Activated naive CD8-positive, alpha-beta T cell treated with anti-CD3 and anti-CD28 coated beads for 36 hours (primary cell): ENCODE measurements at places on chromosomes 2 and 18.

DNA sequence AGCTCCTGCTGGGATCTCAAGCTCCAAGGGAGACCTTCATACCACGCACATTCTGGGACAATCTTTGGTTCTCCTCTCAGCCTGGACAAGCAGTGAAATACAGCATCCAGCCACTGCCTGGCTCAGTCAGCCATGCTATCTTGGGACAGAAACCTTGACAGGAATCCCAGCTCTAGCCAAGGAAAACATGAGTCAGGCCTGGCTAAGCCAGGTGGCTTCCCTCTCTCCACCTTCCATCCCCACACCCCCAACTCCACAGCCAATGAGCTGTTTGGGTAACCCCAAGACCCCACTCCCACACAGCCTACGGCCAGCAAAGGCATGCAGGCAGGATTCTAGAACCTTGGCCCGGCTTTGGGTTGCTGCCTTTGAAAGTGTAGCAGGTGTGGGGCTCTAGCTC is 64.9 kb downstream of the MCFD2 start:
- no peak for DNase-seq

DNA sequence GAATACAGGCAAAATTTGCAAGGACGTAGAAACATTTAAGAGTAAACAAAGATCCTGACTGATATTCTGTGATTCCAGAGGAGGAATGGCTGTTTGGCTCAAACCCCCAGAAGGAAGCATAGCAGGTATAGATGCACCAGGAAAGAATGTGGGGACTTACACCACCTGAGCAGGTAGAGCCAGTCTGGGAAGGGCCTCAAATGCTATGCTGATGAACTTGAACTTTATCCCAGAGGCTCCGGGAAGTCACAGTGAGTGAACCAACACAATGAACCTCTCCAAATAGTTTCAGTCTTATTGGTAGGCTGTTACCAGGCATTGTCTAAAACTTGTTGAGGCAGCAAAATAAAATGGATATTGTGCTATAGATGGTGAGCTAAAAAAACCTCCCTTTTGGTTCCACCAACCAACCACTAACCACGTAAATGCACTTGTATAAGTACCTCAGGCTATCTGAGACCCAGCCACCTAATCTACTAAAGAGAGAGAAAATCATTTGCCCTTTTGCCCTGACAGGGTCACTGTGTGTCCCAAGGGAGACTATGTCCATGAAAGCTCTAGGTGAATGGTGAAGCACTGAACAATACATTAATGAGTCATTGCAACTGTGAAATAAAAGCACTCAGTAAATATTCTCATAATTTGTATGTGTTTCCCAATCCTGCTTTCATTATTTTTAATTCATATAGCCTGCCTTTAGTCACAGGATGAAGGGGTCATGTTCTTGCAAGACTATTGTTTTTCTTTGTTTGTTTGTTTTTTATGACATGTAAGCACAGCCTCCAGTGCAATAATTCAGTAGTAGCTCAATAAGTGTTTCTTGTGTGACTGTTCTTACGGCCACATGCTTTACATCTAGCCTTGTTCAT is 911.6 kb downstream of the EPHA4 start:
- no peak for DNase-seq

GRCh38 chr2:230713331-230714135 is 891 bp downstream of the CAB39 start:
- DNase-seq = peak; percentile 46

DNA sequence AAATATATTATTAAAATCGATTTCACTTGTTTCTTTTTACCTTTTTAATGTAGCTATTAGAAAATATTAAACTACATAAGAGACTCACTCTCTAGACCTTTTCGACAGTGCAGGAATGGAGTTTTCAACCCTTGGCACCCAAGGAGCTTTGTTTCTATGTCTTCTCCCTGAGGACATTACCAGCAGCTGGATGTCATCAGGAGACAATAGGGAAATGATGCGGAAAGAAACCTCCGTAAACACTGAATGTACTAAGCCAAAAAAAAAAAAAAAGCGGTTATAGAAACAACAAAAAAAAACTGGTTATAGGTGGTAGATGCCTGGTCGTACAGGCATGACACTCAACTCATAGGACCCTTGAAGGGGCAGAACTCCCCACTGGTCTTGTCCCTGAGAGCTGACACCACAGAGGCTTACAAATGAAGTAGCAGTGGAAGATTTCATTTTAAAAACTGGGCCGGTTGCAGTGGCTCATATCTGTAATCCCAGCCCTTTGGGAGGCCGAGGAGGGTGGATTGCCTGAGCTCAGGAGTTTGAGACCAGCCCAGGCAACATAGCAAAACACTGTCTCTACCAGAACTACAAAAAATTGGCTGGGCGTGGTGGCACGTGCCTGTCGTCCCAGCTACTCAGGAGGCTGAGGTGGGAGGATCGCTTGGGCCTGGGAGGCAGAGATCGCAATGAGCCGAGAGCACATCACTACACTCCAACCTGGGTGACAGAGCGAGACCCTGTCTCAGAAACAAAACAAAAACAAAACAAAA is 23.8 kb downstream of the THAP4 start:
- DNase-seq = no peak

DNA sequence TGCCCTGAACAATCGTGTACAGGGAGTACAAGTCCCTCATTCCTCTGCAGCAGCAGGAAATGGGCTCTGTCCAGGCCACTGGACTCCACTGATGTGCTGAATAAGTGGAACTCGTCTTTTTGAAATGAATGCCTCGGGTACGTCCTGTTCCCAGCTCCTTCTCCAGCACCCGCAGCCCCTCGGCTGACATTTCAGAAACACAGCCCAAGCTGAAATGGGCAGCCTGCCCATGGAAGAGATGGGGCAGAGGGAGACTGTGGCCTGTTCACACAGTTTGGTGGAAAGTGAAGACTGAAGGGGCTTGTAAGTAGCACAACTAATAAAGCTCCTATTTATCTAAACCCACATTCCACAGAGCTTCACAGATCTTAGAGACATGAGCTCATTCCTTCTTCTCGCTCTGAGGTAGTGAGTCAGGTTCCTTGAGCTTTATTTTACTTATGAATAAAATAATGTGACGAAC is 498.6 kb downstream of the TXNL1 start:
- DNase-seq = no peak

- no peak for DNase-seq
Observed at GRCh38 chr2:196660244-196660643, 20.7 kb downstream of the CCDC150 start.
